ENCODE measurements at places on chromosomes 13 and 19.

DNA sequence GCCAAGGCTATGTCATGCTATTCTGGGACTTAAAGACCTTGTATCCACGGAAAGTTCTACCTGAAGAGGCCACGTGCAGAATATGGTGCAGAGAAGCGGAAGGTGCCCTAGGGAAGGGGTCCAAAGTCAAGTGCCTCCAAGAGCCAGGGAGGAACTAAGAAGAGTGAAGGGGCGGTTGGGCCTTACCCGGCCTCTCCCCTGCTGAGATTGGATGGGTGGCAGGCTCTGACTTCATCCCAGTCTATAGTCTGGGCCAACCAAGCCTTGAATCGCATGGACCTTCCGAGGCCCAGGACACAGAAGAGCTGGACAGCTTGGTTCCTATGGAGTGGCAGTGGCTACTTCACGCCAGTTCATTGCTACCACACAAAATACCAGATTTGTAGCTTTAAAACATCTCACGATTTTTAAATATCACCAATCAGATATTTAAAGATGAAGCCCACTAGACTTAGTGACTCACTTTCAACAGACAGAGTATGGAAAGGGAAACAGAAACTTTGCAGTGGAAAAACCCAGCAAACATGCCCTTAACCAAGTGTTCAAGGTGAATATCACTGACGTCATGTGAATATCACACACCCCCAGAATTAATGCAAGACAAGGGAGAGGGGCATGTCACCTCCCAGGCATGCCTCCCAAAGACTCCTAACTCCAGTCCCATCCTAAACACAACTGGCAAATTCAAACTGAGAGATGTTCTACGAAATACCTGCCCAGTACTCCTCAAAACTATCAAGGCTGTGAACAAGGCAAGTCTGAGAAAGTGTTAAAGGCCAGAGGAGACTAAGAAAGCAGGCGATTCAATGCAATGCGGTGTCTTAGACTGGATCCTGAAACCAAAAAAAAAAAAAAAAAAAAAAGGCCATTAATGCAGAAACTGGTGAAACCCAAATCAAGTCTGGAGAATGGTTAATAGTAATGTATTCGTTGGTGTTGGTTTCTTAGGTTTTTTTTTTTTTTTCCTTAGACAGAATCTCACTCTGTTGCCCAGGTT is 10.2 kb downstream of the C19orf12 start:
- DNase-seq: no peak

DNA sequence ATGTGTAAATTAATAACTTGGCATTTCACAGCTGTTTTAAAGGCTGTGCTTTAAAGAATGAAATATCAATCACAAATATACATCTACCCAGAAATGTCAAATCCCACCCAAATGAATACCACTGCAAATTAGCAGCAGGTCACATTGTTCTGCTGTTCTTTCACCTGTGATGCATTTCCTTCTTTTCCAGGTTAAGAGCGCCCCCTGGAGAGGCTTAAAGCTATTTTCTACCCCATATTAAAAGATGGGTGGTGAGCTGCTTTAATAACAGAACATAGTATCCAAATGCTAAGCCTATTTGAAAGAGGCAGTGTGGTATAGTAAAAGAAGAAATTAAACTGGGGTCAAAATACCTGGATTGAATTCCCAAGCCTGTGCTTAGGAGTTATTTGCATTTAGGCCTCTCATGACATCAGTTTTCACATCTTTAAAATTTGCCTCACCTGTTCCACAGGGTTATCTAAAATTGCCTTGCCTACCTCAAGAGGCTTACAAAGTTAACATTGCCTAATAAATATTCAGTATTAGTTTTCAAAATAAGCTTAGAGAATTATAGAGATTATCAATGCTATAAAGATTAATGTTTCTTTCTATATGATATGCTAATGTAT is 396.9 kb upstream of the SLITRK5 start:
- DNase-seq: no peak

DNA sequence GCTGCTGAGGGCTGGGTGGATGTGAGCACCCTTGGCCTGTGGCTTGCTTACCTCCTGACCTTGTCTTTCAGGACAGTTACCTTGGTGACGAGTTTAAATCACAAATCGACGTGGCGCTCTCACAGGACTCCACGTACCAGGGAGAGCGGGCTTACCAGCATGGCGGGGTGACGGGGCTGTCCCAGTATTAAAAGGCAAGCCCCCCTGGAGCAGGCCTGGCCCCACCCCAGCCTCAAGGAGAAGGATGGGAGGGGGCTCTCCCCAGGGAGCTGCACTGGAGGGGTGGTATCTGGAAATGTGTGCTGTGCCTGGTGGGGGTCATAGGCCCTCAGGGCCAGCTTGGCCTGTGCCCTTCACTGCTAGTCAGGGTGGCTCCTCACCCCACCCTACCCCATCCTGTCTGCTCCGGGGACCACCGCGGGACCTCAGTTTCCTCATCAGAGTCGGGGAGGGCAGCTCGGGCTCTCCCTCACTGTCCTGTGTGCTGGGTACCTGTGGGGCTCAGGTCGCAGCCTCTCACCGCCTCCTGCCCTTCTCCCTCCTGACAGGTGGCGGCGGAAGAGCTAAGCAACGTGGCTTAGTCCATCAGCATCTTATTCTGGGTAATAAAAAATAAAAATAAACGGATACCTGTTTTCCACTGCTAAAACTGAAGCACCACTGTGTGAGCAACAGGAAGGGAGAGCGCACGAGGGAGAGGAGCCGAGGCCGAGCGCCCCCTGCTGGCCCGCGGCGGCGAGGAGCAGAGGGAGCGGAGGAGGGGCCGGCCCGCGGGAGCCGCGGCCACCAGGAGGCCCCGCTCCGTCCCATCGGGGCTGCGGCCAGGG is 29.8 kb downstream of the CERS1 start:
- peak; percentile 45 for DNase-seq

GRCh38 chr13:50576156-50576555 is 267.3 kb downstream of the DLEU7 start:
- no peak for DNase-seq

DNA sequence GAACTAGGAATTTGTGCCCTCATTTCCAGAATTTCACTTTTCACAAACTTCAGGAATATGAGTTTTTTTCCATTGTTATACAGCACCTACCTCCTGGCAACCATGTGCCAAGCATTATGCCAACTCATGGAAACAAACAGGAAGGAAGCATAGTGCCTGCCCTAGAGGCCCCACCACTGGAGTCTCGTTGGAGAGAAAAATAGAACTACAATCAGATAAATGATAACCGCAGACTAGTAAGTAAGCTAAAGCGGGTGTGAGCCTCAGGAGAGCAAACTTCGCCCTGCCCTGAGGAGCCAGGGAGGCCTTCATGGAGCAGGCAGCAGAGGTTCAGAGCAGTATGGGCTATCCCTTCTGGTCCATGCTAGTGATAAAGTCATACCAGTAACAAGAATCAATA is 75.9 kb downstream of the FRY start:
- no peak for DNase-seq

- DNase-seq: peak; percentile 69
Measured at GRCh38 chr19:13839130-13839937, 37.6 kb upstream of the NANOS3 start.

- no peak for DNase-seq
Measured at GRCh38 chr19:17527326-17527725, 15.9 kb downstream of the PGLS start.

DNA sequence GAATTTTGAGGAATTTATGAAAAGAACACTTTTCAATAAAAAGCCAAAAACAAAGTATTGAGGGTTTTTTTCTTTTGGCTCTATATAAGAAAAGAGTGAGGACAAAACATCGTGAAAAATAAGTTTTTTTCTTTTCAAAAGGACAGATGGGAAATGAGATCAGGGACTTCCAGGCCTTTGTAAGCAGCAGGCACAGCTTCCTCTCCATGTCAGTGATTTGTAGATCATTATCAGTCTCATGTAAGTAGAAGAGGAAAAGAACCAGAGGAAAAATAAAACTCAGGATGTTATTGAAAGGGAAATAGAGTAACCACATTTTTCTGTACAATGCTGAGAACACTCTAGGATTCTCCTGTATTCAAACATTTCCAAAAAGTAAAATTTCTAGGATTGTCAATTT is 29.9 kb downstream of the DOCK9 start:
- DNase-seq: no peak

DNA sequence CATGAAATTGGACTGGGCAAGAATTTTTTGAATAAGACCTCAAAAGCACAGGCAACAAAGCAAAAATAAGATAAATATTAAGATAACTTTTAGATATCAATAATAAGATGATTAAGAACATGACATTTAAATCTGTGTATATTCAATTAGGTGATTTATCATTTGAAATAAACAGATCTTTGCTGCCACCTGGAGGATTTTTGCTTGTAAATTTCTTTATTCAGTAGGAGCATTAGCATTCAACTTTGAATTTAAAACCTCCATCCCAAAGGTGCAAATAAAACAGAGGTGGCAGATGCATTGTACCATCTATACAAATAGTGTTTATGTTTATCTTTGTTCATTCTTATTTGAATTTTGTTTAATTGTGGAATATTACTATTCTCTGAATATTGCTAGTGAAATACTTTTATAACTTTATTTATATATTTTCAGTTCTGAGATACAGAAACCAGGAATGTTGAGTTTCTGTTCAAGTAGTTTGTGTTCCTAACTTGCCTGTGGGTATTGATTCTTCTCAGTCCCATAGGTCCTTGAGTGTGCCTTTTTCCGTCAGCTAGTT is 20.9 kb downstream of the COG6 start:
- DNase-seq: no peak

GRCh38 chr13:93603043-93603442 is 376.4 kb downstream of the GPC6 start:
- no peak for DNase-seq

- DNase-seq: no peak
Measured at GRCh38 chr13:112136095-112136494, 69.1 kb downstream of the SOX1 start.

DNA sequence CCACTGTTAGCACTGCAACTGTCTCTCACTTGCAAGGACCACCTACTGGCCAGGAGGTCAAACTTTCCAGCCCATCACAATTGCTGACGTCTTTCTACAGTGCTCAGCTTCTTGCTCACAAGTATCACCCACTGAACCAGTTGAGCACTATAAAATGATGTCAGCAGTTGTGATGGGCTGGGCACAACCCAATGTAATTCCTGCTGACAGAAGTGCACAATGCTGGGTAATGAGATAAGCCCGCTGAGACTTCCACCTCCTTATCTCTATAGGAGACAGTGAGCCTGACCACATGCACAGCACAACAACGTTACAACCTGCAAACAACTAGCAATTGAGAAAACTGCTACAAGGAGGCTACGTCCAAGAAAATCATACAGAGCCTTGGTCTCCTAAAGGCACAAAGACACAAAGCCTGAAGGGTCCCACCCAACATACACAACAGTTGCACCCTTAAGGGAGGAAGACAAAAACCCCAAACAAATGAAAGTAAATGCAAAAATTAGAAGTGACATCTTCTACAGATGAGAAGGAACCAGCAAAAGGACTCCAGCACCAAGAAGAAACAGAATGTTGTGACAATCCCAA is 273.2 kb downstream of the LIG4 start:
- DNase-seq: no peak

DNA sequence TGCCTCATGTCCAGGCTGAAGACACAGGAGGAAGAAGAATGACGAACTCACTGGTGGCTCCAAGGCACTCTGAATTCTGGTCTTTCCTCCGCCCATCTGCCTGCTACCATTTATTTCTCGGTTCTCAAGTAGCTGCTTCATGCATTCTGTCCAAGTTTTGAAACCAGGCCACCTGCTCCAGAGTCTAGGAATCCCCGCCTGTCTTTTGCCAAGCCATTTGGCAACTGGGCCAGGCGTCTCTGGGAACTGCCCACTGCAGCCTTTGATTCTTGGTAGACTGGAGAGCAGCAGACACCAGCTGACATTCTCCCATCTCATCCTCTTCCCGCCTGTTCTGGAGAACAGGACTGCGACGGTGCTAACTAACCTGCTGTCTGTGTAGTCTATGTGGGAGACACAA is 10.8 kb downstream of the SLC35E1 start:
- no peak for DNase-seq

DNA sequence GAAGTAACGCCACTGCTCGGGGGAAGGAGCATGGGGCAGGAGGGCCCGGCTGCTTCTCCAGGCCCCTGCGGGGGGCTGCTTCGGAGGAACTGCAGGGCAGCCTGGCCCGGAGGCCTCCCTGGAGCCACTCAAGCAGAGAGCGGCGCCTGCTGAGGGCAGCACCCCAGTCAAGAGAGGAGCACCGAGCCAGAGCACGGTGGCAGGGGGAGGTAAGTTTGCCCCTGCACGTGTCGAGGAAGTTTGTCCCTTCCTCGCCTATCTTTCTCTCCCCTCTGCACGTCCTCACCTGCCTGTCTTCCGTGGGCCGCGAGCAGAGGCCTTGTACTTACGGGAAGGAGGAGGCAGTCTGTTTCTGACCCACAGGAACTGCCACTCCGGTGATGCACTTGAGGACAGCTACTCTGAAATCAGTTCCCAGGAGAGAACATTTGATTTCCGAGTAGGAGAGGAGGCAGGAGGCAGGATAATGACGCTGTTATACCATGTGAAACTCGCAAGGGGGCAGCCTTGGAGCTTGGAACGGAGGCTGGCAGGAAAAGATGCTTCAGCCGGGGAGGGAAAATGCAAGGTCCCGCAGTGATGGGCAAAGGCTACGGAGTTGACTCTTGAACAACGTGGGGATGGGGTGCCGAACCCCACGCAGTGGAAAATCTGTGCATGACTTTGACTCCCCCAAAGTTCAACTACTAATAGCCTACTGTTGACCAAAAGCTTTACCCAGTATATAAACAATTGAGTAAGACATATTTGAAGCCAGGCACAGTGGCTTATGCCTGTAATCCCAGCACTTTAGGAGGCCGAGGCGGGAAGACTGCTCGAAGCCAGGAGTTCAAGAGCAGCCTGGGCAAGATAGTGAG is 5.0 kb downstream of the FFAR1 start:
- peak; percentile 48 for DNase-seq
